ENCODE measurements at places on chromosomes 4 and X. TPM values are rescaled to one million over a fixed set of nuclear protein-coding genes. Genes with fewer than 3 reads are reported as not detected.

ADAM29 gene
- polyA plus RNA-seq = not detected

TENM3 gene
- 17.6 TPM for polyA plus RNA-seq

BEX5 gene
- not detected for polyA plus RNA-seq

DNA sequence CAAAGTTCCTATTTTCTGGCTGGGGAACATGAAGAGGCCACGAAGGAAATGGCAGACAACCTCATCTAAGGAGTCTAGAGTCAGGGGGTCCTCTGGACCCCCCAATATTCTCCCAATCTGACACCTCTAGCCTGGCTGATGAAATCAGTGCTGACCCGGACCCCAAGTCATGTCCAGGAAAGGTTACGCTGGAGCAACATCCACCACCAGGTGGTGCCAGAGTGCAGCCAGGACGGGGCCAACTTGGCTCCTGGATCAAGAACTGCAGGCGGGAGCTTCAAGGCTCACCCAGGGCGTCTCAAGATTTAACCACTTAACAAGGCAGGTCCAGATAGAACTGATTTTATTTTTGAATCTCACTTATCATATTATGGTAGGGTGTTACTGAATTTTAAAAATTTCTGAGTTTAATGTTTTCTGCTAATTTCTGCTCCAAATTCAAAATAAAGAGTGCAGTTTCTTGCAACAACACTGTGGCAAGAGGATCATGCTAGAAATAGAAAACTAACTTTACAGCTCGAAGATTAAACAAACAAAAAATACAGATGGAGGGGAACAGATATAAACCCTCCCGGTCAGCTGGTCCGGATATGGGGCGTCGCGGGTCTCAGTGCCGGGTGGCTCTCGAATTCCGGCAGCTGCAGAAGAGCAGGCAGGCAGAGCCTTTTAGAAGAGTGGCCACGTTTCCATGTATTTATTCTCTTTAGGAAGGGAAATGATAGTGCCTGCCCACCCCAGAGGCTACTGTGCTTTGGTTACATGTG is 135.5 kb downstream of the AFAP1 start:
- peak; percentile 88 for DNase-seq

- no peak for DNase-seq
Observed at GRCh38 chrX:150052226-150052625, 113.9 kb upstream of the EOLA2 start.

- DNase-seq = no peak
Observed at GRCh38 chr4:59598330-59598618, 1601.9 kb upstream of the ADGRL3 start.

DNA sequence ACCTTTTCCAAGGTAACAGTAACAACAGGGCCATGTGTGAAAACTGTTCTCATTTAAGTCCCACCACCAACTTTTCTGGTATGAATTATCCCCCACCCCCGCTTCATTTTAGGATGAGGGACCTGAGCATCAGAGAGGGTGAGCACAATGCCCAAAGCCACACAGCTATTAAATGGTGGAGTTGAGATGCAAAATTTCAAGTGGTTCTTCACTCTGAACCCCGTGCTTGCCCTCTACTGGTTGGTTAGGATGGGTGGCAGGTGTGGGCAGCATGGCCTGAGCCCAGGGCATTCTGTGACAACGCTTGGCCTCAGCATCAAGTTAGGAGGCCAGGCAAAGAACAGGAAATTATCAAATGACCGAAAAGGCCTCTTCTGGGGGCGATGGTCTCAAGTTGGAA is 33.5 kb downstream of the MED28 start:
- DNase-seq = no peak

- peak; percentile 26 for DNase-seq
Observed at GRCh38 chrX:24282381-24283126, 31.3 kb downstream of the SUPT20HL2 start.

- DNase-seq = no peak
Observed at GRCh38 chr4:83151651-83152050, 37.1 kb upstream of the PLAC8 start.

DNA sequence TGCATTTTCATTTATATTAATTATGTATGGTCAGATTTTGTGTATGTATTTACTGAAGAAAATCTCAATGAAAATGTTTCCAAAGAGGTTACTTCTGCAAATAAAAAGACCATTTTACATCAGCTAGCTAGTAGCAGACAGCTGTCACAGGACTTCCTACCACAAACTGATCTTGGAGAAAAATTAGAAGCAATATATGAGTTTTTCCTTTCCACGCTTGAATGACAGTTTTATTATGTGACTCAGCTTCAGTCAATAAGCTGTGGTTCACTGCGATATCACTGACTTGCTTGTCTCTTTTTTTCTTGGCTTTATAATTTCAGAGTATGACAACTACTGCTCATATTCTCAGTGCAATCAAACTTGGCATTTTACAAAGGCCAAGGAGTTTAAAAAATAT is 787.4 kb upstream of the GALNTL6 start:
- DNase-seq = no peak

DNA sequence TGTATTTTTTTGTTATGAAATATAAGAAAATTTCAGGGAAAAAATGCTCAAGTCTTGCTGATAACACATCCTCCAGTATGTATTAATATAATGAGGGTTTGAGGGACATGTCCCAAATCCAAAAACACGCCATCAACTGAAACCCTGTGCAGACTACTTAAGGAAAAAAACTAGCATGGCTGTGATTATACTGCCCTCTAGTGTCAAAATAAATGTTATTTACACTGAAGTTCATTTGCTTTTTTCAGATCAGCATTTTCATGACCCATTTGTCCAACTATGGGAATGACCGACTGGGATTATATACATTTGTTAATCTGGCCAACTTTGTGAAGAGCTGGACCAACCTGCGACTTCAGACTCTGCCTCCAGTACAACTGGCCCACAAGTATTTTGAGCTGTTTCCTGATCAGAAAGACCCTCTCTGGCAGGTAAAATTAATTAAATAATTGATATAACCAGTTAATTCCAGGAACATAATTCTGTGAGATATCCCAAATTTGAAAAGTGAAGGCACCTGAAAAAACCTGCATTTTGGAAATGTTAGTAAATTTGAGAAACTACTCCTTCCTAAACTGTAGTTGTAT is 128.5 kb downstream of the PRSS12 start:
- DNase-seq = peak; percentile 27

DNA sequence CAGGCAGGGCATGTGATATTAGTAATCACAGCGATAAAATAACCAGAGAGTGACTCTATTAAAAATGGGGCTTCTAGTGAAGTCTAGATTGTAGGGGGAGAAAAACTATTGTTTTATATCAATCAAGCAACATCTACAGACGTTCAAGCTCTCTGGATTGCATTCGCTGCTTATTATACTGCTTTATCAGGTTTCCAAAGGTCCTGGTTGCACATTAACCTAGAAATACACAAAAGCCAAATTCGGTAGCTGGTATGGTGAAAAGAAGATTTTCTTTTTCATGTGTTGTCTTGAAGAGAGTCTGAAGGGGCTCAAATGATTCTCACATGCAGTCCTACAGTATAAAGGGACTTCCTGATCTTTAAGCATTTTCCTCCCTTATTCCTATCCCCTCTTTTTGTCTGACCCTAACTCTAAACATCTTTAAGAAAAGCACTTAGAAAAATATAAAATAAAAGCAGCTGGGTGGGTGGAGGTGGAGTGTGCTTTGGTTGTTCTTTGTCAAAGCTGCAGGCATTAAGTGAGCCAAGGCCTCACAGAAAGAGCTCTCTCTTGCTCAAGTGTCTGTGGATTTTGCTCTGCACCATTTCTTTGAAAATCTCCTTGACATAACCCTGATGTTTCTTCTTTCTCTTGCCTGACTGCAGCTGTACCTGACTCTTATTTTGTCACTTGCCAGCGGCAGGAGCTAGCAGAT is 46.1 kb downstream of the MID1IP1 start:
- DNase-seq = no peak

- DNase-seq = no peak
Observed at GRCh38 chr4:94803181-94803580, 45.4 kb downstream of the BMPR1B start.
